ENCODE measurements at places on chromosomes 3 and 15. TPM values are rescaled to one million over a fixed set of nuclear protein-coding genes. Genes with fewer than 3 reads are reported as not detected.

The SELENOT gene
- 81.6 TPM for total RNA-seq

The FGF12 gene
- 0.07 TPM for total RNA-seq

- H3K4me3 ChIP-seq = no peak overlapping the region
- H3K36me3 ChIP-seq = no peaks in the 10 kb centered on the region
- DNase-seq = no peak
- no peaks in the 10 kb centered on the region for H3K27me3 ChIP-seq
Measured at GRCh38 chr3:193269343-193270028, 28.5 kb downstream of the PLAAT1 start.

The FSD2 gene
- not detected for total RNA-seq
